ENCODE measurements at places on chromosomes 2 and 18.

- no peaks in the 10 kb centered on the region for H3K36me3 ChIP-seq
- H3K27ac ChIP-seq: no peak overlapping the region
- H3K27me3 ChIP-seq: no peaks in the 10 kb centered on the region
- H3K4me3 ChIP-seq: no peak overlapping the region
- DNase-seq: no peak
Measured at GRCh38 chr18:40108596-40108995, 1846.4 kb upstream of the PIK3C3 start.

DNA sequence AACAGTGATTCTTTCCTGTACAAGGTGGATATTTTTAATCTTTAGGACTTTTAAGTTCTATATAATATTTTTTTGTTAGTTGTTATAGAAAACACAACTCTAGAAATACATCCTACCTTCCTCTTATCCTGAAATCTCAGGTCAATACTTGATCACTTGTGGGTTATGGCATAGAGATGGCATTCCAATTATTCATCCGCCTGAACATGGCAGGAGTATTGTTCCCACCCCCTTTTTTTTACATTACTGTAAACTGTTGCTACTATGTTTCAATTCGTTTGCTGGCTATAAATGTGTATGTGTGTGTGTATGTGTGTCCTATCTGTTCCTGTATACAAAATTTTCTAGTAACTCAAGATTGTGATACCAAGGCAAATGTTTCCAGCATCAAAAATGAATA lies 43.3 kb upstream of the FN1 start:
- no peak for DNase-seq
- H3K27me3 ChIP-seq: no peaks in the 10 kb centered on the region
- H3K4me3 ChIP-seq: no peak overlapping the region
- H3K36me3 ChIP-seq: no peaks in the 10 kb centered on the region
- no peak overlapping the region for H3K27ac ChIP-seq

DNA sequence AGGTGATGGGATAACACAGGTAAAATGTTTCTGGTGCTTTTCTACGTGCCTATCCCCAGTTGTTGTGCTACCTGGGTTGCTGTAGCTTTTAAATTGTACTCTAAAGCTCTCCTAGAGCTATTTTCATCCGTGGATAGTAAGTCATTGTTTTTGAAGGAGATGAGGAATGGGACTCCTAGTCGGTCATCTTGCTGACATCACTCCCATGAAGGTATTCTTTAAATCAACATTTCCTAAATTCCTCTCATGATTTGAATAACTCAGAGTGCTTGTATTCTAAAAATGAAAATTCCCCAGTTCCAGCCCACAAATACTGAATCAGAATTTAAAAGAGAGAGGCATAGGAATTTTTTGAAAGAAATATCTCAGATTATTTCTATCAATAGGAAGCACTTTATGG lies 44.3 kb downstream of the CCDC148 start:
- peaks cover 22% of the 10 kb centered on the region for H3K4me1 ChIP-seq
- H3K27ac ChIP-seq: no peak overlapping the region
- H3K4me3 ChIP-seq: no peak overlapping the region
- H3K36me3 ChIP-seq: no peaks in the 10 kb centered on the region
- no peak for DNase-seq

- no peak overlapping the region for H3K4me3 ChIP-seq
- peaks cover 4% of the 10 kb centered on the region for H3K36me3 ChIP-seq
- no peak for DNase-seq
- H3K4me1 ChIP-seq: no peaks in the 10 kb centered on the region
- H3K27me3 ChIP-seq: no peaks in the 10 kb centered on the region
Measured at GRCh38 chr18:23580677-23581367, 5.5 kb downstream of the NPC1 start.

DNA sequence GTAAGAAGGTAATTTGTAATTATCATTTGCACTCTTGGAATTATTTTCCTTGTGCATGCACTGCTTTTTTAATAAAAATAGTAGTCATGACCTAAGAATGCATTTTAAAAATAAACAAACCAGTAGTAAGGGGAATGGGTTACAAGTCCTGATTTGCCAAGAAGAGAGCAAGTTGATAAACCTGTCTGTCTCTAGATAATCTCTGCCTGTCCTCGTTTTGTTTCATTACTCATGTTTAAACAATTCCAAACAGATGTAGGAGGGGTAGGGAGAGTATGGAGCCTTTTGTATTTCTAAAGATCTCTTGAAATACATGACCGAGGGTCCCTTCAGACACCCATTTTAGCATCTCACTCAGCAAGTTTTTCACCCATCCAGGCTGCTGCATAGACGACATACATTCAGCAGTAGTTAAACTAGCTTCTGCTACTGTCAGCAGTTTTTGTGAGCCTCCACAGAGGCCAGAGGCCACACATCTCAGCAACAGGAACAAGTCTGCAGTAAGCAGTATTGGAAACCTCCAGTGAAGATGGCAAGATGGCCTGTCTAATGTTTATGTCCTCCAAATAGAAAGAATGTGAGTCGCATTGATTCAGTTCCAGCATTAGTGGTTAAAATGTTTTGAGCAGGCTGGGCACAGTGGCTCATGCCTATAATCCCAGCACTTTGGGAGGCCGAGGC lies 2.3 kb upstream of the EXOC6B start:
- H3K4me3 ChIP-seq: no peak overlapping the region
- no peak overlapping the region for H3K27ac ChIP-seq
- DNase-seq: no peak
- H3K36me3 ChIP-seq: no peaks in the 10 kb centered on the region
- no peaks in the 10 kb centered on the region for H3K27me3 ChIP-seq

Measured in H1 (cell line).